ENCODE measurements at places on chromosomes 2 and 18.
A peak's percentile ranks its signal among the peaks of the same experiment; 100 is the strongest.

DNA sequence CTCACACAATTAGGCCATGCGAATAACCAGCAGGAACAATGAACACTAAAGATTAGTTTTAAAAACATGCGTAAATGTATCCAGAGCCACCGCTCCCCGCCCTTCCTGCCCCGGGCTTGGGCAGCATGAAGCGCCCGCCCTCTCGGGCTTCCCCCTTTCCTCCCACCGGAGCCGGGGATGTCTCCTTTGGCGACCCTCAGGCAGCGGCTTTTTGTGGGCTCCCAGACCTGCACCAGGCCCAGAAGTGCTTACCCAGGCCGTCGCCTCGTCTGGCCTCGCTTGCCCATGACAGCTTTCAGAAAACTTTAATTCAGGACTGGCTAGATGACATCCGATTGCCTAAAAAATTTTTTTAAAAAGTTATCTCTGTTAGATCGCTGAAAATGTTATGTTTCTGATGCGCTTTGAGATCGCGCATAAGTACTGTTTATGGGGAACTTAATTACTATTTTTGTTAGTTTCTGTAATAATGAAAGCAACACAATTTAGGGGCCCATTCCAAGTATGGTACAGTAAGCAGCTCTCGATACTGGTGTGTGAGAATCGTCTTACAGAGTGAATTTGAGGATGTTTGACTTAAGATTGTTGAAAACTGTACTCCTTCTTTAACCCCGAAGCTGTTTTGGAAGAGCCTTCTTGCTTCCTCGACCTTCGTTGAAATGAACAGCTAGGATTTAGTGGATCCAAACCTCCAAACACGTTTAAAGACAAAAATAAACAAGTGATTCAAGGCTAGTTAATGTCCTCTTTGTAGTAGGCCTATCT lies 1.1 kb downstream of the MAP3K20 start:
- DNase-seq, result peak; percentile 48

DNA sequence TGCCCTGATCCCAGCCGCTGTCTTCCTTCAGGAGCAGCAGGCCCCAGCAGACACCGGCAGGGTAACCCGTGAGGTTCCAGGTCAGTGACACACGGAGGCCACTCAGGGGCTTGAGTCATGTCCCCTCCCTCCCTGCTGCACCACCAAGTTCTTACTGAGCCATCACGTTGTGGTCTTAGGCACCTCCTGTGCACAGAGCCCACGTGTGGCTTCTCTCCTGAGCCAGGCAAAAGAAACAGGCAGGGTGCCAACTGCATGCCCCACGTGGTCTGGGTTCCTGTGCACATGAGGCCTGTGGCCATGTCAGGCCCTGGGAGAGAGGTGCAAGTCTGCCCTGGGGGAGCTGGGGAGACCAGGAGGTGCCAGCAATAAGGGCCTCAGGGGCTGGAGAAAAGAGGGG lies 264.8 kb downstream of the KLHL29 start:
- no peak for DNase-seq

DNA sequence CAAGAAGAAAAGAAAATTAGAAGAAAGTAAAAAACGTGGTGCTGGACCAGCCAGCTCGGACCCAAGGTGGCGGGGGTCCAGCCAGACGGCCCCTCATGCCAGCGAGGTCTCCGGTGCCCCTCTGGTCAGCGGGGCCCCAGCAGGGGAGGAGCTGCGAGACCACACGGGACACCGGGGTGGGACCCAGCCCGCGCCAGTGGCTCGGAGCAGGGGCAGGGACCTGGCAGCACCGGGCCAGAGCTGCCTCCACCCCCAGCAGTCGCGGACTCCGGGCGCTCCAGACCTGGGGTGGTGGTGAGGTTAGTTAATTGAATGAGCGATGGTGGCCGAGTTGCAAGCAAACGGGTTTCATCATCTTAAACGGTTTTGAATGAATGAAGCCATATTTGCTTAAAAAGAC lies 289.9 kb upstream of the MC4R start:
- no peak for DNase-seq

GRCh38 chr2:235961711-235962110 lies 206.5 kb downstream of the GBX2 start:
- no peak for DNase-seq

DNA sequence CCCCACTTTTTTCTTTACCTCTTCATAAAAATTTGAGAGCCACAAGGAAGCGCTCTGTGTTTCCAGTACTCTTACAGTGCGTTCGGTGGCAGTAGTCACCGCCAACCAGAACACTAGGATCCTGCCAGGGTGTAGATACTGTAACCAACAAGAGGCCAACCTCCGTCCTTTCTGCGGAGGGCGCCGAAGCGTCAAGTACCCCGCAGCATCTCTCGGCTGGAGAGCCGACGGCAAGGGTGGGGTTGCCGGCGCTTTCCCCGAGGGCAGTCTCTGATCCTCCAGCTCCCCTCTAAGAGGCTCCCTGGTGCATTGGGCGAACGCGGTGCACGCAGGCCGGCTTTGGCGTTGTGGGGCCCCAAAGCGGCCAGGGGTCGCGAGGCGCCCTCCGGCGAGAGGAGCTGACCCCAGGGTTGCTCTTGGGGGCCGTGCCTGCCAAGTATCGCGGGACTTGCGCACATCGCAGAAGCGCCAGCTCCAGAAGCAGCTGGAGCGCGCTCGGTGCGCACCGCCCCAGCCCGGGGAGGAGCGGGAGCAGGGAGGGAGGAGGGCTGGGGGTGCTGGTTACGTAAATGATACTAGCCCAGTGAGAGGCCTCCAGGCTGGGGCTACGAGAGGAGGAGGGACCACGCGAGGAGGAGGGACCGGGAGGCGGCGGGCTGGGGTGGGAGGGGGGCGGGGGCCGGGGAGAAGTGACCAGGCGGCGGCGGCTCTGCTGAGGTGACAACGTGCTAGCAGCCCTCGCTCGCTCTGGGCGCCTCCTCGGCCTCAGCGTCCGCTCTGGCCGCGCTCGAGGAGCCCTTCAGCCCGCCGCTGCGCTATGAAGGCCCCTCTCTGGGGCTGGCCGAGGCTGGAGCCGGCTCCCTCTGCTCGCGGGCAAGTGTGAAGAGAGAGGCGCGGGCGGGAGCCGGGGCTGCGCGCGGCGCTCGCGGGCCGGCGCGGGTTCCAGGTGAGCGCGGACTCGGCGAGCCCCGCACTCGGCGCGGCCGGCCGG lies at the start of gene GALNT13:
TSS of gene GALNT13 (plus strand) at position 692 of the 991 bp plus-strand sequence.
- peak; percentile 43 for DNase-seq

DNA sequence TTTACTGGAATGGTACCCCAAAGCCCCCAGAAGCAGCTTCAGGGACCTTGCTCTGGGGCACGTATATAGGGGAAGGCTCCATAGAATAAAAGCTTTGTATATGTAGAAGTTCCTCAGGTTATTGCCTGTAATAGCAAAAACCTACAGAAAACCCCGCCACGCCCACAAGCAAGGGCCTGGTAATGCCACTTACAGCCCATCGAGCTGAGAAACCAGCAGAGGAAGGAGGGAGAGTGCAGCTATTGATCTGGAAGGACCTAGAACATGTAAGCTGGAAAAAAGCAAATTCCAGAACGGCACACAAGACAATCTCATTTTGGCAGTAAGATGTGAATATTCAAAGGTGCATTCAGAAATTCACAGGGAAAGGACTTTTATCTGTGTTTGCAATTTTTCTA lies 15.8 kb downstream of the HS1BP3 start:
- no peak for DNase-seq

- DNase-seq, result no peak
These were observed 124.8 kb upstream of the CTNNA2 start for GRCh38 chr2:79388024-79388423.

DNA sequence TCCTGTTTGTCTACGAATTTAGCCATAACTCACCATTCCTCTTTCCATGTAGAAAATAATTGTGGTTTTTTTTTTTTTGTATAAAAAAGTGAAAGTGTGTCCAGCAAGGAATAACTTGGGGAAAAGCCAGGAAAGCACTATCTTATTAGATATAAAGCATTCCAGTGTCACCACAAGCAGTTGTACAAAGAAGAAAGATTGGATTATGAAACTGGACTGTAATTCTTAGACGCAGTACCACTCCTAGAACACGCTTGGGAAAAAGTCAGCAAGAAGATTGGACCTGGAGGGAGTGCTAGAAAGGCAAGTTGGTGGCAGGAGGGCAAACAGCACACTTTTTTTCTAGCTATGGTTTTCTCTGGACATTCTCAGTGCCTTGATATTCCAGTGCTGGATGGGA lies 186.7 kb downstream of the PARD3B start:
- DNase-seq, result peak; percentile 66

- no peak for DNase-seq
These were observed 170.0 kb downstream of the ETAA1 start for GRCh38 chr2:67566958-67567635.

GRCh38 chr2:6492573-6492972 lies 373.1 kb downstream of the CMPK2 start:
- DNase-seq, result no peak

GRCh38 chr2:32229635-32230034 lies 35.1 kb downstream of the NLRC4 start:
- no peak for DNase-seq

DNA sequence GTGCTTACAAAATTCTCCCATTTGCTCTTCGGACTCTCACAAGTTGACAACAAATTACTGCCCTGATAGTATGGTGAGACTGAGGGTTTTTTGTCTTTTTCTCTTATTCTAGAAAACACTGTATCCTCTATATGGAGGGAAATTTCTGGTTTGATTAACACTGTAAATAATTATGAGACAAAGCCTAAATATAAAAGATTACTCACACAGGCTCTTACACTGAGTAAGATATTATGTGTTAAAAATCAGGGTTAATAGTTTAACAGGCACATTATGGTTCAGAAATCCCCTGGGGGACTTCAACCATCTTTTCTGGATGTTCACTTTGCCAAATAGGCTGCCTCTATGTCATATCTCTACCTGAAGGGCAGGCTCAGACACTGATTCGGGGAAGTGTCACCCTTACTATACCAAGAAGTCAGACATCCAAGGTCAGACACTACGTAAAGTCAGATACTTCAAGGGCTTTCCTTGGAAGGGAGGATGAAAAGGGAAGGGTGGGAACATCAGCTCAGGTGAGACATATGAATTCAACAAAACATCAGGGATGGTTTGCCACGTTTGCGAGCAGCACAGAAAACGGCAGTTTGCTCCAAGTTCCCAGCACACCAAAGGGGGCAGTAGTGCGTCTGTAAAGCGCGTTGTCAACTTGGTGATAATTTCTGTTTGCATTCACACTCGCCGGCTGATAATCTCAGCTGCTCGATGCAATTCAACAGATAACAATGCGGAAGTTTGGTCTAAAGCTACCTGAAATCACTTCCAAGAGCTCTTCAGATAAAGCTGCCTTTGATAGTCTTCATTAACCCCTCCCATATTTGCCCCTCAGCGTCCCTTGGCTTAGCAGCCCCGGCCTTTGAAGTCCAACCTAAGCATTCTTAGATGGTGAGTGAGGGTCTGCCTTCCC lies 972 bp upstream of the RASGRP3 start:
- peak; percentile 77 for DNase-seq

DNA sequence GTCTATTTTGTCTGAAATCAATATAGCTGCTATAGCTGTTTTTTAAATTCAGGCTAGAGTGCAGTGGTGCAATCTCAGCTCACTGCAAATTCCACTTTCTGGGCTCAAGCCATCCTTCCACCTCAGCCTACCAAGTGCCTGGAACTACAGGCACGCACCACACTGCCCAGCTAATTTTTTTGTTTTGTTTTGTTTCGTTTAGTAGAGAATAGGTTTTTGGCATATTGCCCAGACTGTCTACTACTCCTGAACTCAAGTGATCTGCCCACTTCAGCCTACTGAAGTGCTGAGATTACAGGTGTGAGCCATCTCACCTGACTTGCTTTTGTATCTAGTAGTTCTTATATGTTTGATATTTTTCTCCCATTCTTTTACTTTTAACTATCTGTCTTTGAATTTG lies 259.7 kb downstream of the CDH19 start:
- no peak for DNase-seq

- DNase-seq, result peak; percentile 10
These were observed 148.8 kb upstream of the SRD5A2 start for GRCh38 chr2:31729442-31730092.

DNA sequence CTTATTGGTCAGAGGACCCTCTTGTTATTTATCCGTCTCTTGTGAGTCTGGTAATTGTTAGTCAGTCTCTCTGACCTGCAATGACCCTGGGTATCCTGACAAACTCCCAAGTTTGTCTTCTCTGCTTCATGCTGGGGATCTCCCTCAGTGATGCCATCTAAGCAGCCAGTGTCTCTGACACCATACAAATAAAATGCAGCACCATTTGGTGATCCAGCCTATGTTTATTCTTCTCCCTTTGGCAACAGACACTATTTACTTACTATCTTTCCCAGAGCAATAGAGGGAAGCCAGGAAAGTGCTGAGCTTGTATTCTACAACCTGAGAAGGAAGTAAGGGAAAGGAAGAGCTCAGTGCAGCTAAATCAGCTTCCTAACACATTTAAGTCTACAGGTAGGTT lies 15.9 kb downstream of the SERPINE2 start:
- peak; percentile 30 for DNase-seq

DNA sequence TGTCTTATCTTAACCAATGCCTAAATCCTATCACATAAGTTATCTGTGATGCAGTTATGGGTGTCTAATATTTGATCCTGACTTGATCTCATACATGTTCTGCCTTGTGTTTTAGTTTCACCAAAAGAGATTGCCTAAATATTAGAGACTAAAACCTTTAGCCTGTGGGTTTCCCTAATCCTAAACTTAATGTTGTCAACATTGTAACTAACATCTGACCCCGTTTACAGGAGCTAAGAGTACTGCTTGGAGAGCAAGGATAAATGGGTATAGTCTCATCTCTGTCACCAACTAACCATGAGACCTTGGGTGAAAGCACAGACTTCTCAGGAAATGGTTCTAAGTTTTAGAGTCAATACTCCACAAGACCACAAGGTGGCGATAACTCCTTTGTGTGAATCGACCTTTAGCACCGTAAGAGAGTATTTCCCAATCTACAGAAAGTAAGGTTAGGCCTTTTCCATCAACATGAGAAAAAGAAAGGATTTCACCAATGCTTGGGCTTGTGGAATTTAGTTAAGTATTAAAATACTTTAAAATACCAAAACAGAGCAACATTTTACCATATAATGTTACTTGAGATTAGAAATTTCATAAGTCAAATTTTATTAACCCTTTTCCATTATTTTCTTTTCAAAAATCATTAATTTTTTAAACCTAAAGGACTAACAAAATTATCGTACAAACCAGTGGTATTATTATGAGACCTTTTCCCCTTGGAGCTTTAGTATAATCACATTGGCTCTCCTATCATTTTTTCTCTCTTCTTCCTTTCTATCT lies 60.5 kb downstream of the G6PC2 start:
- peak; percentile 66 for DNase-seq

GRCh38 chr2:216735668-216736067 lies 40.3 kb upstream of the IGFBP5 start:
- DNase-seq, result no peak

All from fibroblast of skin of right quadriceps (primary cell).